ENCODE measurements at places on chromosomes 7 and 10.

DNA sequence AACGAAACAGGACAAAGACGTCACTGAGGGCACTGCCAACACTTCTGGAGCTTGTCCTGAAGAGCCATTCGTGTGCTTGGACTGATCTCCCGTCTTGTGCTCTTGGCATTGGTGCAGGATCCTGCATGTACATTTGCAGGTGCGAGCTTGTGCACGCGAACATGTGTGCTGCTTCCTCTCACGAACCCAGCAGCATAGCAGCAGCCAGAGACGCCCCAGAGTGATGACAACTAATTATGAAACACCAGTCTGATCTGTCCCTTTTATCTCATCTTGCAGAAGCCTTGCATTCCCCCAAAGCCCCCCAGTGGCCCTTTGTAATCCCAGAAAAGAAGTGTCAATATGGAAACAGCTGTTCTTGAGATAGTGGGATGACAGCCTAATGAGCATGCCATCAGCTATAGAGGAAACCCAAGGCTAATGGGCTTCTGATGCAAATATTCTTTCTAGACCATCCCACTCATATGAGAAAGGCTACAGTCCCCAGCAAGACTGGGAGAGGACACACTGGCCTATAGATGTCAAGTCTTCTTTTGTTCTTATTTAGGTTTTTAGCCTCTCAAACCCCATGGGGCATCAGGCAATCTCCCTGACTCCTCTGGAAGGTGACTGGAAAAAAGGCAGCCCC, 310.6 kb downstream of the FRMD4A start:
- no peak for DNase-seq

GRCh38 chr7:122468945-122469344, 164.4 kb upstream of the FEZF1 start:
- no peak for DNase-seq

DNA sequence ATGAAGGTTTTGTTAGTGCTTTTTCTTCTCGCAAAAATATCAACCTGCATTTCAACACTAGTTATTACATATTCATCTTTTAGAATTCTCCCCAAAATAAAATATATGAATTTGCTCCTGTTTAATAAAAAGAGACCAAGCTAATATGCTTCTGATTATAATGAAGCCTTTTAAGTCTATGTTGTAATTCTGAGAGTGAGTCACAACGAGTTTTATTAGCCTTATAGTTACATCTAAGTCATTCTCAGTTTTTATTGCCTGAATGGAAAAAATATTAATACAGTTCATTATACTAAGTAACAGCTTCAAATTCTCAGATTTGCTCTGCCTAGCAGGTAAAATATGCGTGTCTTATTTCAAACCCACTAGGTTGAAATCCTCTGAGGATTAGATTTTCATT, 152.4 kb upstream of the CELF2 start:
- no peak for DNase-seq

GRCh38 chr10:117137911-117138642, at the start of gene VAX1:
VAX1 (minus strand) TSS chr10:117138270; CDS start chr10:117138056, 214 bp downstream.
- DNase-seq, result no peak

- DNase-seq, result no peak
These were observed 13.3 kb upstream of the ZNF273 start for GRCh38 chr7:64889686-64890162.

- DNase-seq, result no peak
These were observed 10.3 kb upstream of the TSPAN13 start for GRCh38 chr7:16743236-16743635.

GRCh38 chr10:79383974-79384606, 36.8 kb downstream of the PPIF start:
- no peak for DNase-seq

- DNase-seq, result no peak
These were observed 354.6 kb downstream of the LRRTM3 start for GRCh38 chr10:67280405-67280804.

- DNase-seq, result no peak
These were observed 152.5 kb upstream of the LYZL1 start for GRCh38 chr10:29136411-29136810.

Measured in stimulated activated CD8-positive, alpha-beta memory T cell treated with anti-CD3 and anti-CD28 coated beads, Interleukin-12 subunit alpha, Interleukin-12 subunit beta, amount 100 ng/mL, for 4 hours (primary cell).